ENCODE measurements at places on chromosomes 16 and 17.

DNA sequence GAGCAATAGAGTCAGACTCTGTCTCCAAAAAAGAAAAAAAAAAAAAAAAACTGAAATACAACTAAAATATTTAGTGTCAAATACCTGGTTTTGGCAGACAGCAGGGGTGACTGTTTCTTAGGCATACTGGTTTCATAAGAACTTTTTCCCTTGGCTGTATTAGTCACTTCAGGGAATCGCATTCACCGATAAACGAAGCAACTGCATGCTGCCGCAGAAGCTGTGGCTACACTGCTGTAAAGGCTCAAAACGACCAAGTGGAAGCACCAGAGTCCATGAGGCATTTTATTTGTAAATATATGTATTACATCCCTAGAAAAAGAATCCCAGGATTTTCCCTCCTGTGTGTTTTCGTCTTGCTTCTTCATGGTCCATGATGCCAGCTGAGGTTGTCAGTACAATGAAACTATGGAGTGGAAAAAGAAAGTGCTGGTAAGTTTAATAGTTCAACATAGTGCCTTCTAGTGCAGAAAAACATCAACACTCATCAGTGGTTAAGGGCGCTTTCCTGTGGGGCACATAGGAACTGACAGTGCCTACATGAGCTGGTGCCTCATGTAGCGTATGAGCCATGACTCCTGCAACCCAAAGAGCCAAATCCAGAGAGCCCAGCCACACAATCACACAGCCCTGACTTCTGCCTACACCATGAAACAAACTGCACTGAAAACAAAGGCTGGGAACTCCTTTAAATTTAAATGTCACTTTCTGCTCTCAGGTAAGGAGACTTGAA lies 7.3 kb downstream of the RPS15A start:
- no peak for DNase-seq

- DNase-seq = no peak
Observed at GRCh38 chr16:22364241-22364640, 10.2 kb downstream of the CDR2 start.

GRCh38 chr17:82483836-82484235 lies 25.3 kb downstream of the NARF start:
- DNase-seq = no peak

DNA sequence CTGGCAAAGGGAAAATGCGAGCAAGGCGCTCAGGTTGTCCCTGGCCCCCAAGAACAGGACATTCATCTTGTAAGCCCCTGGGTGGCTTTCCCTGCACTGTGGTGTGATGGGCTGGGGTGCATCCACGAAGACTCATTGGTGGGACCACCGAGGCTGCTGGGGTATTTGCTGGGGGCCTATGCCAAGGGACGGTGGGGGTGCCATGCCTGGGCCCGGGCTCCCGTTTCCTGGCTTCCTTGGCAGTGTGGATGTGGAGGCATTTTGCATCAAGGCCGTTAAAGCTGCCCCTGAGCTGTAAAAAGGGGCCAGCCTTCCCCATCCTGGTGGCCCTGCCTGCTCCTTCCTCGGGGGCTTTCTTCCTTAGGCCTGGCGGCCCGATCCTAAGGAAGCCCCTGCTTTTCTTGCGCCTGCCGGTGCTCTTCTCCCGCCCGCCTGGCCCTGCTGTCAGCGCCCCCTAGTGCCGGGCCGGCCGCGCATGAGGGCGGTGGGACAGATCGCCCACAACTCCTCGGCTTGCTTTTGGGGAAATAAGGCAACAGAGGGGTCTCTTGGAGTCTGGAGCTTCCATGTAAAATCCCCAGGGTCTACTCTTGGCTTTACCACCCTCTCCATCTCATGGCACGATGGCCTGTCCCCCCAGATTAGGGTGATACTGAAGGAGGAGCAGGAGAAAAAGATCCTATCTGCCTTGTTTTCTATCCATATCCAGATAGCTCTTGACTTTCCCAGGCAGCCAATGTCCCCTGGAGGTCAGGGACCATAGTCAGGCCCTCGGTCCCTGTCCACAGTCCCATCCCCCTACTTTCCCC lies 9.8 kb upstream of the TBX2 start:
- DNase-seq = no peak

- DNase-seq = no peak
Observed at GRCh38 chr17:78854508-78854907, 13.9 kb upstream of the USP36 start.

DNA sequence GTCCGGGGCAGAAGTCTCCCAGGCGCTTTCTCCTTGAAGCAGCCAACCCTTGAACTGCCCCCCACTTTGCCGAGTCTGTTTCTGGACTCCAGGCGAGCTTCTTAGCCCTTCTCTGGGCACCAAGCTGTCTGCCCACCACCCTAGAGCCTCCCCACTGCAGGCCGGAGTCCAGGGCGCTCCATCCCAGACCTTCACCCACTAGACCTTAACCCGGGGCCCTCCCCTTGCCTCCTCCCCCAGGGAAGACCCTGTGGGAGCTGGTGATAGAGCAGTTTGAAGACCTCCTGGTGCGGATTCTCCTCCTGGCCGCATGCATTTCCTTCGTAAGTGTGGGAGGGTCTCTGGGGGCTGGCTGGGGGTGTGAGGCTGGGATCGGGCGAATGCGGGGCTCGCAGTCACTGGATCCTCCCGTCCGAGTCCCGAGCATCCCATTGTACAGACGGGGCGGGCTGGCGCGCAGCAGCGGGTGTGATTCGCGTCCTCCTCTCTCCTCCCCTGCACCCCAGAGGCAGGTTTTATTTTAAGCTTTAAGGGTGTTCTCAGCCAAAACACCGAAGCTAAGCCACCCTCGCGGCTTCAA lies 1.1 kb downstream of the ATP2A1 start:
- no peak for DNase-seq

DNA sequence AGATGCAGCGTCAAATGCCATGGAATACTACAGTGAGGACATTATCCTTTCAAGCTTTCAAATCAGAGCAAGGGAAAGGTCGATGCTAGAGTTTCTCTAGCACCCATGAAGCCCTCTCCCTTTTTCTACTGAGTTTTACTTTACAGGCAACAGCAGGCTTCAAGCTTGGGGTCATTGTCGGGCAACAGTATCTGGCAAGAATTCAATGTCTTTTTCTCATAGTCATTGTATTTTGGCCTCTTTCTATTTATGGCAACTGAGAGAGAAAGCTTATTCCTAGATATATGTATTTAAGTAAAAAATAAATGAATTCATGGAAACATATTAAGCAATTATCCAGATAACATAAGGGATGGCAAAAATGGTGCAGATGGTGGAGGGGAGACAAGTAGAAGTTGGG lies 364 bp upstream of the CETP start:
- no peak for DNase-seq

DNA sequence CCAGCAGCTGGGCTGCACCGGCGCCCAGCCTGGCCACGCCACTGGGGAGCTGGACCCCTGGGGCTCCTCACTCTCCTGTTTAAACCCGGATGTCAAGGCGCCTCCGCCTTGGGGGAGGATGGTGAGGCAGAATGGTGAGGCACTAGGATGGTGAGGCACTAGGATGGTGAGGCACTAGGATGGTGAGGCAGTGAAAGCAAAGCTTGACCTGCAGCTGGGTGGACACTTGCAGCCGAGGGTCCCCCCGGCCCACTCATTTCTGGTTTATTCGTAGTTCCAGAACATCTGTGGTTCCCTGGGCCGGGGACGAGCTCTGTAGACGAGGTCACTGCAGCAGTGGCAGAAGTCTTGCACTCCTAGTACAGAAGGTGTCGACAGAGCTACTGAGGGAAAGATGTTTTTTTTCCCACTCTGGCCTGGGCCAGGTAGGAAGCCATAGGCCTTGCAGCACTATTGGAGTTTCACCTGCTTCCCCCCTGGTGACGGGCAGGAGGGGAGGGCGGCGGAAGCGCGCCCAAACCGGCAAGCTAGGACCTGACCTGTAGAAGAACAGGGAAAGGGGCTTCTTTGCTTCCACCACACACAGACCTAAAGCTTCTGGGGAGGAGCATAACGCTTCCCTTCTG lies 1.1 kb upstream of the HNF1B start:
- DNase-seq = no peak

DNA sequence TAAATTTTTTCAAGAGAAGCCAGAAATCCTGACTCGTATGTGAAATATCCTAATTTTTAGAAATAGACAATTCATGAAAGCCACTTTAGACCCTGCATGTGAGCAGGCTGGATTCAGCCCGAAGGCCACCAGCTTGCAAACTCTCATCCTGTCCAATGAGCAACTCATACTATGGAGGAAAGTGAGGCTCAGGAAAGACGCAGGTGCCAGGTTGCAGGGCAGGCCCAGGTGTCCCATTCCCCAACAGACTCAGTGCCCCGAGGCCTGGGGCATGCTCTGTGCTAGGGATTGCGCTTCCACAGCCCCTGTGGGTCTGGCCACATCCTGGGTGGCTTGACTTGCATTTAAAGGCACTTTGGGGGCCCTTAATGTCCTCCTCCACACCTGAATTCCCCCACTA lies 16.7 kb upstream of the RASD1 start:
- DNase-seq = no peak

DNA sequence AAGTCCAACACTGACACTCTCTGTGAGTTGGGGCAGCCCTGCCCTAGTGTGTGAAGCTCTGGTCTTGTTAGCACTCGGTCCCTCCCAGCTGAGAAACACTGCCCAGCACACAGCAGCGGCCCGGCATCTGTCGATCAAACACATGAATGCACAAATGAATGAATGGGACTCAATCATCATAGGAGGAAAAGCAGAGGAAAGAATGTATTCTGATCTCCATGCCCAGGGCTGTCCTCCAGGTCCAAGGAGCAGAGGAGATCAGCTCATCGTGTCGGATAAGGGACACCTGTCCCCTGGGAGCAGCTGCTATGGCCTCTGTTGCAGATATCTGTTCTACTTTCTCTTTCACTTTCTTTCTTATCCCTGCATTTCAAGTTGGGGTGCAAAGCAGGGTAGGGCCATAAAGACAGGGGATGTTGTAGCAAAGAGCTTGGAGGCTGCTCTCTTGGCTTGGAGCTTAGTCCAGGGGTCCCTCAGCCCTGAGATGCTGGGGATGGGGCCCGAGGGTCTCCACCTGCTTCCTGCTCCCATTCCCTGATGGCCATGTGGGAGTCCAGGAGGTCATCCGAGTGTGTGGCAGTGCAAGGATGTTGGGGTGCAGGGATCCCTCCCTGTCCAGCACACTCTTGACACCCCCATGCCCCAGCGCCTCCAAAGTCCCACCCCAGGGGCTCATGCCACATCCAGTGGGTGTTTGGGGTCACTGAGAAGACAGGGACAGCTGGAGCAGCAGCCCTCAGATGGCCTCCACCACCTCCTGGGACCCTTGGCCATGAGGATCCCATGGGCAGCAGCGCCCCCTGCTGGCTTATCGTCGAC lies 88.2 kb downstream of the IRF8 start:
- DNase-seq = no peak

DNA sequence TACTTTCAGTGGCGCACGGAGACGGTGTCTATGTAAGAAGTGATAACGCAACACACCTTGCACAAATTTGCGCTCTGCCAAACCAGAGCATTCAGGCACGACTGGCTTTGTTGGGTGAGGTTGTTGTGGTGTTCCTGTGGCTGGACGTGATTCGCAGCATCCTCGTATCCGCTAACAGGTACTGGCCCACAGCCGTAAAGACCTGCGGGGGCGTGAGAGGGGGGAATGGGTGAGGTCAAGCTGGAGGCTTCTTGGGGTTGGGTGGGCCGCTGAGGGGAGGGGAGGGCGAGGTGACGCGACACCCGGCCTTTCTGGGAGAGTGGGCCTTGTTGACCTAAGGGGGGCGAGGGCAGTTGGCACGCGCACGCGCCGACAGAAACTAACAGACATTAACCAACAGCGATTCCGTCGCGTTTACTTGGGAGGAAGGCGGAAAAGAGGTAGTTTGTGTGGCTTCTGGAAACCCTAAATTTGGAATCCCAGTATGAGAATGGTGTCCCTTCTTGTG lies 510.9 kb downstream of the KCNJ18 start:
- no peak for DNase-seq

DNA sequence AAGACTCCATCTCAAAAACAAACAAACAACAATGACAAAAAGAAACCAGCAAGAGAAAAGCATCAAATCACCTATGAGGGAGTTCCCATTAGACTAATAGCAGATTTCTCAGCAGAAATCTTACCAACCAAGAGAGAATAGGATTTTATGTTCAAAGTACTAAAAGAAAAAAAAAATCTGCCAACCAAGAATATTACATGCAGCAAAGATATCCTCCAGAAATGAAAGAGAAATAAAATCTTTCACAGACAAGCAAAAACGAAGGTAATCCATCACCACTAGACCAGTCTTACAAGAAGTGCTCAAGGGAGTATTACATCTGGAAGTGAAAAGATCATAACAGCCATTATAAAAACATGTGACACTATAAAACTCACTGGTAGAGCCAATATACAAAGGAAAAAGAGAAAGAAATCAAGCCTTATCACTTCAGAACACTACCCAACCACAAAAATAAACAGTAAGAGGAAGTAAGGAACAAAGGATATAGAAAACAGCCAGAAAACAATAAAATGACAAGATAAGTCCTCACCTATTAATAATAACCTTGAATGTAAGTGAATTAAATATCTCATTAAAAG lies 66.3 kb downstream of the STX8 start:
- DNase-seq = no peak

DNA sequence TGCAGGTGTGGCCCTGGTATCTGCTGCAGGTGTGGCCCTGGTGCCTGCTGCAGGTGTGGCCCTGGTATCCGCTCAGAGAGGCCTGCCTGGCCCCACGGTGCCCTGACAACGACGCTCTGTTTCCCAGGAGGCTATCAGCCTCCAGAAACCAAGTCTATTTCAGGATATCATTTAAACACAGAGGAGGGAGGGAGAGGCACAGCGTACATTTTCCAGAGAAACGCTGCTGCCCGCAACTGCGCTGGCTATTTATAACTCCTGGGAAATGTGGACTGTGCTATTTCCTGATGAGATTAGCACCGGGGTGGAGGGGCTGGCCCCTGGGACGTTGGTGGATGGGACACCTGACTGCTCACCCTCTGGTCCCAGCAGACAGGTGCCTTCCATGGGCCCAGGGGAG lies 22.5 kb downstream of the TIMM22 start:
- DNase-seq = no peak

DNA sequence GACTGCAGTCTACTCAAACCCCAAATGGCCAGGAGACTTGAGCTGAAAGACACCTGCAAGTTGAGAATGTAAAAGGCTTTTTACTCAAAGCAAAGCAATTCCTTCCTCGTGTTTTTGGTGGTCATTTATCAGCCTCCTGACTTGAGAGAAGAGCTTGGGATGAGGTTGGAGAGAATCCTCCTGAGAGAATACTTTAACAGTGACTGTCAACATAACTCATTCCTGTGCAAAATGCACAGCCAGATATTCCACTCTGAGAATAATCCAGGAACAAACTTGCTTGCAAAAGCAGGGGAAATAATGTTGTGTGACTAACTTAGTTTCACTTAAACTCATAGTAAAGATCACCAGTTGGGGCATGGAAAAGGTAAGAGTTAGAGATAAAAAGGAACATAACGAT lies 53.4 kb downstream of the SNTB2 start:
- DNase-seq = no peak

DNA sequence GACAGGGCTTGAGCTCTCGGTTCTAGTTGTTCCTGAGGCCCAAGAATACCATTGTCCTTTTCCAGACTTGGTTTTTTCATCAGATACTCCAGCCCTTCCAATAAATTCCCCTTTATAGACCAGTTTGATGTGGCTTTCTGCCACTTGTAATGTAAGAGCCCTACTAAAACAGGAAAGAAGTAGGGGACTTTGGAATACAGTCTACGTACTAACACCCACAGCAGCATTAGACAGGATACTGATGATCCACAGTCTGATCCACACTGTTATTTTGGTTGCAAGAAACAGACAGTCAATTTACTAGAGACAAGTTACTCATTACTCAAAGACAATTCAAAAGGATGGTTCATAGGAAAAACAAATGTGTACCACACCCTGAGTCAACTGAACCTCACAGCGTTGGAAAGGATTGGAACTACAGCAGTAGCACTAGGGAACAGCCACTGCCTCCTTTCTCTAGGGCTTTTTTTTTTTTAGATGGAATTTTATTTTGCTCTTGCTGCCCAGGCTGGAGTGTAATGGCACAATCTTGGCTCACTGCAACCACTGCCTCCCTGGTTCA lies 45.9 kb upstream of the MED13 start:
- DNase-seq = no peak

Data from caudate nucleus (tissue), 63 donors.